ENCODE measurements at places on chromosomes 2 and 18. TPM values are rescaled to one million over a fixed set of nuclear protein-coding genes. Genes with fewer than 3 reads are reported as not detected.

GRCh38 chr2:193153576-193153975 lies 958.8 kb upstream of the TMEFF2 start:
- no peak for DNase-seq
- no peaks in the 10 kb centered on the region for H3K4me1 ChIP-seq
- H3K36me3 ChIP-seq, result no peaks in the 10 kb centered on the region
- no peaks in the 10 kb centered on the region for H3K27me3 ChIP-seq
- H3K27ac ChIP-seq, result no peak overlapping the region

DNA sequence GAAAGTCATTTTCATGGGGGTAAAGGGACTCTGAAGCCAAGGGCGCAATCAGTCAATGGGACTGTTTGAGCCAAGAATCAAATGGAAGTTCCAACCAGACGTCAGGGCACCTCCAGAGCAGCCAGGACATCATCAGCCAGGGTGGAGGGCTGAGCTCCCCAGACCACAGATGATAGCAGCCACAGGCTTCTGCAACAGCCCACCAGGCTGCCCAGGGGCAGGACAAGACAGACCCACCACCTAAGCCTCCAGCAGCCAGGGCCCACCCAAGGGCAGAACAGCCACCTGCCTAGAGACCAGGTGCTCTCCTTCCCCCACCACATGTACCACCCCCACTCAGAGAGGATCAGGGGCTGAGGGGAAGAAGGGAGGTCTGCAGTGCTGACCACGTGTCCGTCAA lies 53.8 kb upstream of the SLC66A3 start:
- DNase-seq, result no peak
- H3K36me3 ChIP-seq, result no peaks in the 10 kb centered on the region
- H3K27ac ChIP-seq, result no peak overlapping the region
- H3K27me3 ChIP-seq, result no peaks in the 10 kb centered on the region

GRCh38 chr18:73099759-73100158 lies 232.0 kb upstream of the NETO1 start:
- H3K4me1 ChIP-seq, result no peaks in the 10 kb centered on the region
- DNase-seq, result no peak
- no peaks in the 10 kb centered on the region for H3K36me3 ChIP-seq
- H3K4me3 ChIP-seq, result no peak overlapping the region
- H3K27ac ChIP-seq, result no peak overlapping the region
- no peaks in the 10 kb centered on the region for H3K27me3 ChIP-seq

DNA sequence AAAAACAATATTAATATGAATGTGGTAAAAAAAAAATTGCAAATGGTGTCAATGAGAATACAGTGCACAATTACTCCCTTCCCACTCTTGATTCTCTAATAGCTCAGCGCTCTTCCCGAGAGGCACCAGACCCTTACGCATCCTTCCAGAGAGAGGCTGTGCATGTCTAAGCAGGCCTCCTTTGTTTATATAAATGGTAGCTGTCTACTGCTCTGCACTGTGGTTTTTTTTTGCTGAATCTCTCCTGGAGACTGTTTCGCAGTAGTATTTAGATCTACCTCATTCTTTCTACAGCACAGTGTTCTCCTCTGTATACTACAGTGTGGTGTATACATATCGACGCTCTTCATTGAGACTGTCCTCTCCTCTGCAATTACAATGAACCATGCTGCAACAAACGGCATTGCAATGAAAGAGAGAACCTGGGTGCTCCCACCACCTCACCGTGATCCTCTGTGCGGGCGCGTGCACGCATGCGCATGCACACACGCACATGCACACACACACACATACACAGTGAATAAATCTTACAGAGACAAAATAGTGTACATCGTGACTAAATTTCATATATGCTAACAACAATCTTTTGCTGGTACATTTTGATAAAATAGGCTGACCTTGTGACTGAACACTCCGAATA lies 19.4 kb downstream of the SEPTIN10 start:
- H3K4me3 ChIP-seq, result no peak overlapping the region
- no peaks in the 10 kb centered on the region for H3K36me3 ChIP-seq
- no peaks in the 10 kb centered on the region for H3K4me1 ChIP-seq
- no peak overlapping the region for H3K27ac ChIP-seq
- DNase-seq, result no peak
- H3K27me3 ChIP-seq, result no peaks in the 10 kb centered on the region

DNA sequence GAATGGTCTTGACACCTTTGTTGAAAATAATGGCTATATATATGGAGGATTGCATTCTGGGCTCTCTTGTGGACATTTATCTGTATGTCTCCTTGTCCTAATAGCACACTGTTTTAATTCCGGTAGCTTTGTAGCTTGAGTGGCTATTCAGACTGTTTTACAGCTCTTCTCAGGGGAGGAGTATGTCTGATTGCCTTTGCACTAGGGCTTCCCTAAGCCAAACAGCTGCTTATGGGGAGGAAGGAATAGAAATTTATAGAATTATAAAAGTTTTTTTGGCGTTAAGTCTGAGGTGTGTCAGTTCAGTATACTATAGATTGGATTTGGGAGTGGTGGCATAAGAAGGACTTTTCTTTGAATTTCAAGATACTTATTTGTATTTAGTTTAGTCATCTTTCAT lies 12.6 kb downstream of the SEH1L start:
- H3K4me3 ChIP-seq, result no peak overlapping the region
- no peaks in the 10 kb centered on the region for H3K27me3 ChIP-seq
- H3K4me1 ChIP-seq, result no peaks in the 10 kb centered on the region
- H3K36me3 ChIP-seq, result peaks cover 23% of the 10 kb centered on the region
- DNase-seq, result no peak
- H3K27ac ChIP-seq, result no peak overlapping the region

DNA sequence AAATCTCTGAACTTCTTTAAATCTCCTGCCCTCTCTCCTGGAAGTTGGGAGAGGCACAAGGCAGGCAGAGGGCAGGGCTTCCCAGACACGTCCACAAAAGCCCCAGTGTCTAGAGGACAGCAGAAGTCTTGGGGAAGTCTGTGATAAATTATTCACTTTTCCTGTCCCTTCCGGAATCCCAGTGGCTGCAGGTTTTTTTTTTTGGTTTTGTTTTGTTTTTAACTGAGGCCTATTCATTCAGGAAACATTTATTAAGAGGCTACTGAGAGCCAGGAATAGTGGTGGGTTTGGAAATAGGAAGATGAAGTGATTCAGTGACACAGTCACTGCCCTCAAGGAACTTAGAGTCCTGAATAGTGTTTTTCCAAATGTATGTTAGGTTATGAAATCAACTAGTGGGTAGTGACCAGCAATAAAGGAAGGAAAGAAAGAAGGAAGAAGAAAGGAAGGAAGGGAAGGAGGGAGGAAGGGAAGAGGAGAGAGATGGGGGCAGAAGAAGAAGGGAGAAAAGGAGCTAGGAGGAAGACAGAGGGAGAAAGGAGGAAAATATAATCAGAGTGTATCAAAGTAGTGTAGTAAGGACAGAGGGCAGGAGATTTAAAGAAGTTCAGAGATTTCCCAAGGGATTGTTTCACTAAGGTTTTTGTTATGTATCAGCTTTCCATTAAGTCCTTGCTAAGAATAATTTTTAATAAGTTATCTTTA lies 98.9 kb upstream of the ZFP36L2 start:
- no peak overlapping the region for H3K27ac ChIP-seq
- H3K4me3 ChIP-seq, result no peak overlapping the region
- no peaks in the 10 kb centered on the region for H3K27me3 ChIP-seq

DNA sequence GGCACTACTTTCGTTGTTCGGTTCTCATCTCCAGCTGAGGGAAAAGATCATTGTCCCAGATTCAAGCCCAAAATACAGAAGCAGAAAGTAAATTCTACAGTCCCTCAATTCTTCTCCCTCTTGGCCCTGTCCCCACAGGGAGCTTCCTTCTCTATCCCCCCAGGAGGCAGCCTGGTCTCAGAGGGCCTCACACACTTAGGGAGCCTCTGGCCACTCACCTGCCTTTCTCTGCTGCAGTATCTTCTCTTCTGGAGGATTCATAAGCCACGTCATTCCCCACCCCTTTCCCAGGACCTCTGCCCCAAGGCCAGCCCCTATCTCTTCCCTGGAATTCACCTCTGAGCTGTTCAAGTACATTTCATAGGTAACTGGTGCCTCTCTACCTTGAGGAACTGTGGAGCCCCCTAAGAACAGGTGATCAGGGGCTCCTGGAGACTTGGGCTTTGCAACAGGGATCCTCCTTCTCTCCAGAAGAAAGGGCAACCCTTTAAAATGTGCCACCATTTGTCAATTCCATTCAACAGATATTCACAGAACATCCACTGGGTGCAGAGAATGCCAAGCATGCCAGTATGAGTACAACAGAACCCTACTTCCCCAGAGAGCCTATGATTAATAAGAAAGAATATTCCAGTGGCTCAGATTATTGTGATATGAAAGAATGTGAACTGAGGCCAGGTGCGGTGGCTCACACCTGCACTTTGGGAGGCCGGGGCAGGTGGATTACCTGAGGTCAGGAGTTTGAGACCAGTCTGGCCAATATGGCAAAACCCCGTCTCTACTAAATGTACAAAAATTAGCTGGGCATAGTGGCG lies 72.9 kb downstream of the CIB4 start:
- no peak overlapping the region for H3K27ac ChIP-seq
- no peak for DNase-seq
- H3K4me3 ChIP-seq, result no peak overlapping the region
- H3K36me3 ChIP-seq, result no peaks in the 10 kb centered on the region
- H3K27me3 ChIP-seq, result no peaks in the 10 kb centered on the region

DNA sequence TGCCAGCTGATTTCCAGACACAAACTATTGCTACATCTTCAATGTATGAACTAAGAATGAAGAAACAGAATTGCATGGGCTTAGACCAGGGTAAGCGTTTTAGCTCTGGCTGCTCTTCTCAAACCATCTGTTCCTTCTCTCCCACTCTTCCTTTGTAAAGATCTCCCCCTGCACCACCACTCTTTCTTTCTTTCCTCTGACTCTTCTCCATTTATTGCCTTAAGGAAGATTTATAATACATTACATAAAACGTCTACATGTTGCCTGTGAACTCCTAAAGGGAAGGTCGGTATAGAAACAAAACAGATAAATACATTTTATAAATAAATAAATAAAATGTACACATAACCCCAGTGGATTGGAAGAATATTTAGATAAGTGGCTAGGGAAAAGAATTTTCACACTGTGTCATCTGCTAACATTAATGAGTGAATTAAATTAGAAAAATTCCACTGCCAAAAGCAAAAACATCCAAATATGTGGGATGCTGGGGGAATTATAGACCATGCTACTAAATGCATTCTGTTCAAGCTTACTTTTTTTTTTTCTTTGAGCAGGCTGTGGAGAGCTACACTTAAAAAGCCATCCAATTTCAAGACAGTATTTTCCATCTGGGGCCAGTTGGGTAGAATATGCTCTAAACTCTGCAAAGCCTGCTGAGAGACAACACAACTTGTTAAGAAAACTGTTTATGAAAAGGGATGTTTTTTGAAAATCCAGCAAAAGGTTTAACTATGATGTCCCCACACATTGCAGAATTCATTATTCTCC lies 41.5 kb downstream of the NCKAP5 start:
- no peak for DNase-seq
- no peaks in the 10 kb centered on the region for H3K27me3 ChIP-seq
- no peak overlapping the region for H3K27ac ChIP-seq
- H3K36me3 ChIP-seq, result no peaks in the 10 kb centered on the region
- no peaks in the 10 kb centered on the region for H3K4me1 ChIP-seq

DNA sequence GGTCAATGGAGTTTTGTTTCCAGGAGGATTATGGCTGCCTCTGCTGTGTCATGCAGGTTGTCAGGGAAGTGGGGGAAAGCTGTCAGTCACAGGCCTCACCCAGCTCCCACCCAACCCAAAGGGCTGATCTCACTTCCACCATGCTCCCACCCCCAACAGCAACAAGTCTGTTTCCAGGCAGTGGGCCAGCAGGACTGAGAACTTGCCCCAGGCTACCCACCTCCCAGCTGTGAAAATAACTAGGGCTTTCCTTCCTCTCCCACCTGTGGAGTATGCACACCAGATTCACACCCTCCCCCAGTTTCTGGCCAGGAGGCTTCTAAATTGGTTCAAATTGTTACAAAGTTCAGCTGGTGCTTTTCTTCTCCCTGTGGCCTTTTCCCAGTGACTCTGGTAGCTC lies 95.6 kb upstream of the ACVR1 start:
- H3K4me3 ChIP-seq, result no peak overlapping the region
- no peaks in the 10 kb centered on the region for H3K36me3 ChIP-seq
- H3K27me3 ChIP-seq, result no peaks in the 10 kb centered on the region
- H3K27ac ChIP-seq, result no peak overlapping the region
- DNase-seq, result no peak
- H3K4me1 ChIP-seq, result no peaks in the 10 kb centered on the region

DNA sequence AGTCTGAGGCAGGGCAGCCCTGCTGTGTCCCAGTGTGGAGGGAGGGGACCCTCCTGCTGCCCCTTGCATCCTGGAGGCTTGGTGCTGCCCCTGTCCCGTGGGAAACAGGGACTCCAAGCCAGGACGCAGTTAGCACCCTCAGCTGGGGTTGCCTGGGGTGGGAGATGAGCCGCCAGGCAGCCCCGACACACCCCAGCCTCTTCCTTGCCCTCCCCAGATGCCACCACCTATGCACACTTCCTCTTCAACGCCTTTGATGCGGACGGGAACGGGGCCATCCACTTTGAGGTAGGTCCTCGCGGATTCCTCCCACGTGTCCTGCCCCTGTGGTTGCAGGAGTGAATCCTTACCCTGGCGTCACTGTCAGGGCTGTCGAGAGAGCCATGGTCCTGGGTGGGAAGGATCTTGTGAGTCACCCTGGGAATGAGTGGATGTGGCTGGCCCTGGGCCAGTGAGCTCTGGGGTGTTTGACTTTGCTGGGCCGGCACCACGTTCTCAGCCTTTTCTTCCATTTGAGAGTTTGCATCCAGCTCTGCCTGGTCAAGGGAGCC lies 27.5 kb upstream of the FAHD2A start:
- H3K27me3 ChIP-seq, result no peaks in the 10 kb centered on the region
- H3K4me3 ChIP-seq, result no peak overlapping the region
- no peaks in the 10 kb centered on the region for H3K36me3 ChIP-seq
- H3K27ac ChIP-seq, result no peak overlapping the region
- no peak for DNase-seq

GRCh38 chr2:65040400-65041261 lies 15.6 kb upstream of the CEP68 start:
- H3K4me3 ChIP-seq, result no peak overlapping the region
- H3K4me1 ChIP-seq, result no peaks in the 10 kb centered on the region
- no peaks in the 10 kb centered on the region for H3K36me3 ChIP-seq
- H3K27ac ChIP-seq, result no peak overlapping the region

GRCh38 chr2:183079139-183079775 lies 710 bp downstream of the DUSP19 start:
- no peaks in the 10 kb centered on the region for H3K27me3 ChIP-seq
- no peak for DNase-seq
- H3K4me1 ChIP-seq, result no peaks in the 10 kb centered on the region

- H3K36me3 ChIP-seq, result peaks cover 9% of the 10 kb centered on the region
- no peaks in the 10 kb centered on the region for H3K27me3 ChIP-seq
- no peak for DNase-seq
- H3K4me3 ChIP-seq, result peak overlapping the region; percentile 92
- H3K4me1 ChIP-seq, result peaks cover 48% of the 10 kb centered on the region
These were observed 463 bp downstream of the PPP1CB start for GRCh38 chr2:28751956-28752630.

The PLEKHB2 gene
- 66.6 TPM for polyA plus RNA-seq

The CKAP2L gene
- not detected for polyA plus RNA-seq
